ENCODE measurements at places on chromosomes 1 and 21.

DNA sequence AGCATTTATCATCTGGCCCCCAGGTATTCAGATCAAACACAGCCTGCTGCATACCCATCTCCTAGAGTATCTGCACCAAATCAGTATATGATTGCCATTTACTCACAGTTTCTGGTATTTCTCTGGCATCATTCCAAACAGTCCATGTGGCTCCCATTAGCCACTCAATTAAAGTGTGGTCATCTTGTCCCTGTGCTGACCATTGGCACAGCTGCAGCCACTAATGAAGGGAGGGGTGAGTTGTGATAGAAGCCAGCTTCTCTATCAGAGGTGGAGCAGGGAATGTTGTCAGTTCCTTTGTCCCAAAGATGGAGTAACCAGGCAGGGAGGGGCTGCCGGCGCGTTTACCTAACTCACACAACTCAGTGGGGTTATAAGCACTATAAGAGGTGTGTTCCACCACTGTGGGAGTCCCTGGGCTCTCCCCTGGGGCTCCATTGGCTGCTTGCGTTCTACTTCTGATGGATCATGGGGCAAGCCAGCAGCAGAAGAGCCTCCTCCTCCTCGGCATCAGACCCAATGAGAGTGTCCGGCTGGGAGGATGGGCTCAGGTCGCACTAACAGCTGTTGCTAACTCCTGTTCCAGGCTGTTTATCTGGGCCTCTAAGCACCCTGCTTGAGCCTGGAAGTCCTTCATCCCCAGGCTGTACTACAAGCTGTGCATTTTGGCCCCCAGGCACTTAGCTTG is 108.6 kb downstream of the GDAP2 start:
- DNase-seq: no peak

DNA sequence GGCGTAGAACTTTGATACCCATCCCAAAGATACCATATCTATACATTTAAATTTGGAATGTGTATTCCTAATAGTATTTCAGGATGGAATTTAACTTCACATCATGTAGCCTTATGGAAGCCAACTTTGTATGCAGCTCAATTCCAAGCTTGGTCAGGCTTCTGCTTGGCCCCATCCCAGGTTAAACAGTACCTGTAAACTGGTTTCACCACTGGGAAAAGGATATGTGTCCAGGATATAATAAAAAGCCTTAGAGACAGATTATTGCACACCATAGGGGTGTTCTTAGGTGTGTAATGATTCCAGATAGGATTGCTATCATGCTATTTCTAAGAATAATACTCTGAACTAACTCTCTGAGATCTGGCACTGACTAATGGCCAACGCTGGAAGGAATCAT is 28.1 kb downstream of the ADAM30 start:
- DNase-seq: no peak

DNA sequence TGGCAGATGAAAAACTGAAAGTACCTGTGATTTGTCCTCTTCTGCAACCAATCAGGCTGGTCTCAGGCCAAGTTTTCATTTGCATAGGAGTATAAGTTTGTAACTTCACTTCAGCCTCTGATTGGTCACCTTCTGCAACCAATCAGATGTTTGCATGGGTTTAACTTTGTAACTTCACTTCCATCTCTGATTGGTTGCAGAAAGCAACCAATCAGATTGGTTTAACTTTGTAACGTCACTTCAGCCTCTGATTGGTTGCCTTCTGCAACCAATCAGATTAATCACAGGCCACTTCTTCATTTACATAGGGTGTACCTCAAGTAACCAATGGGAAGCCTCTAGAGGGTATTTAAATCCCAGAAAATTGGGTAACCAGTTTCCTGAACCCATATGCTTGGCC is 18.9 kb upstream of the TUT4 start:
- DNase-seq: no peak

DNA sequence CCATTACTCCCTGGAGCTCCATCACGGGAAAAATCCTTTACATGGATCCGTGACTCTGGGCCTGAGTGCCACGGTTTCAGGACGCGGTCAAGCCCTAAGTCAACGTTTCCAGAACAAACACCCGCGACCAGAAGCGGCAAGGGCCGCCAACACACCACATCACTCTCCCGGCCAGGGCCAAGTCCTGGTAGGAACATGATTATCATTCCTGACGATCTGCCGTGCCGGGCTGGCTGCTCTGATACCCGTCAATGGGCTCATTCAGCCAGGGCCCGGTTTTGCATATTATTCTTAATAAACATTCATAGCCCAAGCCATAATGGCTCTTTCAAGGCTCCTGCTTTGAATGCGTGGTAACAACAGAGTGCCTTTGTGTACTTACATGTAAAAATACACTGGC is 44.6 kb upstream of the SIM2 start:
- no peak for DNase-seq

DNA sequence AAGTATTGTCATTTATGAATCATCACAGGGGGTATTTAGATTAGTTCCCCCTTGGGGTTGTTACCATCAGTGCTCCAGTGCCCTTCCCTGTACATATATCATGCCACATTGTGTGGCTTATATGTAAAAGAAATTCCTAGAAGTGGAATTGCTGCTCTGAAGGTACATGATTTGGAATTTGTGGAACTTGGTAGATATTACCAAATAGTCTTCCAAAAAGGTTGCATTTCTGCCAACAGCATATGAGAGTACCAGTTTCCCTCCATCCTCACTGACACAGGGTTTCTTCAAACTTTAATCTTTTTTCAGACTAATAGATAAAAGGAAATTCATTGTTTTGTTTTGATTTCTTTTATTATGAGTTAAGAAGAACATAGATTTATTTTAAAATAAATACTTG is 41.3 kb downstream of the AKNAD1 start:
- DNase-seq: no peak

GRCh38 chr1:193104502-193104906 is 710 bp downstream of the GLRX2 start:
- no peak for DNase-seq
